ENCODE measurements at places on chromosomes 11 and 22.

DNA sequence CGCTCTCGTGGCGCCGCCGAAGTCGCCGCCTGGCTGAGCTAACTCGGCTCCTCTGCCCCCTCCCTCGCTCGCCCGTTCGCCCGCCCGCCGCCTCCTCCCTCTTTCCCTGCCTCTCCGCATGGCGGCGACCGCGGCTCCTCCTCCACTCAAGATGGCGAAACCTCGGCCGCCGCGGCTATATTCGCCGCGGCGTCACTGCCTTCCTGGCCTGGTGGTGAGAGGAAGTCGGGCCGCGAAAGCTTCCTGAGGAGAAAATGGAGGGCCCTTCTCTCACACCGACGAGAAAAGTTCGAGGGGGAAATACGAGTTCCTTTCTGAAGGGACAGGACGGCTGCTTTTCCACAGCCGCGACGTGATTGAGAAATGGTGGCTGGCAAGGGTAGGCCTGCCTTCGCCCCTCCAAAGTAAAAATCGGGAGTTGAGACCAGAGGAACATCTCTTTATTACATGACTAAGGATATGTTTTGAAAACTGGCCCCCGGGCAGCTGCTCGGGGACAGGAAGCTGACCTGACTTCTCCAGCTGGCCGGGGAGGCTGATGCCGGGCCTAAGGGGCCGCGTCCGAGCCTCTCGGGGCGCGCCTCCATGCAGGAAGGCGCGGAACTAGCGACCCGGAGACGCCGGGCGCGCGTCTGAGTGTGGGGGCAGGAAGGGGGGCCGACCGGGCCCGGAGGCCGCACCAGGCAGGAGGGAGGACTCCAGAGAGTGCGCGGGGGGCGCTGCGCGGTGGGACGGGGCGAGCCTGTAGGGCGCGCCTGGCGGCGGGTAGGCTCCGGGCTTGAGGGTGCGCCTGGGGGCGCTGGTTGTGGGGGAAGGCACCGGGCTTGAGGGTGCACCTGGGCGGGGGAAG lies at the start of gene DDX6:
Gene DDX6 (minus strand): TSS at position 54 of the 850 bp plus-strand sequence. CDS start 4,913 bp downstream, outside the sequence.
- peak; percentile 81 for DNase-seq

- no peak for DNase-seq
These were observed 2.5 kb upstream of the SORL1 start for GRCh38 chr11:121449626-121450025.

- no peak for DNase-seq
These were observed 42.3 kb downstream of the SPATA19 start for GRCh38 chr11:133803026-133803425.

DNA sequence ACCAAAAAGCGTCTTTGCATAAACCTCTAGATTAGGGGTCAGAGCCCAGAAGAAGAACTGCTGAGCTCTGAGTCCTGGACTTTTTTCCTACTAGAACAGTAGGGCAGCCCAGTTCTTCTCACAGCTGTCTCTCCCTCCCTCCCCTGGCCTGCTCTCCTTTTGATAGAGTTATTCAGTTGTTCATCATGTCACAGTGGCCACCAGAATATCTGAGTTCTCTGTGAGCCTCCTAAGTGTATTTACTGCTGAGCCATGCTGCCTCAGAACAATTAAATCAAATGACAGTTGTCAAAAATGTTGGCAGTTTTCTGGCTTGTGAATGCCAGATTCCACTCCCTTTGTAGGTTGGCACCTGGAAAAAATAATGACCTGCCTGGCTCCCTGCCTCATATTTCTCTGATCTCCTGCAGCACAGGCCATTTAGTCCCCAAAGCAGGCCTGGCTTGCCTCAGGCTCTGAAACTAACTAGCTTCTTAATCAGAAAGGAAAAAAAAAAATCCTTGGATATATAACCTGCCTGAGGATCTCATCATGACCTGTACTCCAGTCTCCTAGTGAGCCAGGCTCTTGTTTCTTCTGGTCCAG lies 377.4 kb upstream of the LARGE1 start:
- DNase-seq, result no peak

GRCh38 chr11:10660323-10660722 lies 33.2 kb downstream of the IRAG1 start:
- DNase-seq, result no peak

DNA sequence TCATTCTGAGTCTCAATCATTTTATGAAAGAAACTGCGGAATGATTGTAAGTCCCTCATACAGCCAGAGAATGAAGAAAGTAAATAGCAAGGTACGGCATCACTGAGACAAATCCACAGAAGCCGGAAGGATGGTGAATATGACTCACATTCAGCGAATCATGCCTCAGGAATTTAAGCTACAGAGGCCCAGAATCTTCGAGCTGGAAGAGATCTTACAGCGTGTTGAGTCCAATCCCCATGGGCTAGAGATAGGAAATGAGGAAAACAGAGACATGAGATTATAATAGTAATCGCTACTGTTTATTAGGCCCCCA lies 173.2 kb downstream of the KIF18A start:
- DNase-seq, result no peak

DNA sequence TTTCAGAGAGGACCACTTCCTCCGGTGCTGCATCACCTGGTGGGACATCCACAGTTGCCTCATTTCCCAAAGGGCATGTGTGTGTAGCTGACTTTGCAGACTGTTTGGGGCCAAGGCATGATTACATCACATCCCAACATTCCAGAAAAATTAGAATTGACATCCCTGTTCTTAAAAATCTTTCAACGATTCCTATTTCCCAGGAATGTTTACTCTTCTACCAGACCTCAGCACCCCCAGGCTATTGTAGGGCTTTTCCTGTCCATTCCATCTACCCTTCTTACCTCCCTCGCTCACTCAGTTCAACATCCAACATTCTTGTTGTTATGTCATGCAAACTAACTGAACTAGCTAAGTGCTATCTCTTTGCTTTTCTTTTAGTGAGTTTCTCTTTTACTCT lies 37.3 kb downstream of the PIWIL4 start:
- no peak for DNase-seq

GRCh38 chr22:38243007-38243765 lies 29.6 kb downstream of the TMEM184B start:
- DNase-seq, result peak; percentile 62

DNA sequence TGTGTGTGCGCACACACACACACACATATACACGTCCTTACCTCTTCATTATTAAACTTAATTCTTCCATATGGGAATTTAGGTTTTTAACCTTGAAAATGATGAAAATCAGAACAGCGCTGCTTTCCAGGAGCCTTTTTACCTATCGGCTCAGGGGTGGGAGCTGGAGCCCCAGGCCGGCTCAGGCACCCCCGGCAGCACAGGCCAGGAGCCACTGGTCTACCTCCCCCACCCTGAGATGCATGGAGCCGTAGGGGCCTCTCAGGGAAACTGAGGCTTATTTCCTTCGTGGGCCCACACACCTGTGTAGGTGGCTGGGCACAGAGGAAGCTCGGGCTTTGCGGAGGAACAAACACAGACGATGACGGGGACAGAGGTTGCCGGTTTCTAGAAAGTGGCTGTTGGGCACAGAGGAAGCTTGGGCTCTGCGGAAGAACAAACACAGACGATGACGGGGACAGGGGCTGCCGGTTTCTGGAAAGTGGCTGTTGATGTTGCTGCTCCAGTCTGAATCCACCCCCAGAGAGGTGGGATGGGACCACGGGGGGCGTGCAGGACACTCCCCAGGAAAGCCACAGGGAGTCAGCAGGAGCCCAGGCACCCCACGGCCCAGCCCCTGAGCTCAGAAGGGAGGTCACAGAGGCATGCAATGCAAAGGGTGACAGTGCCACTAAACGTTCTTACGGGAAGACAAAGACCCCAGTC lies 149.4 kb downstream of the BRD1 start:
- DNase-seq, result no peak

DNA sequence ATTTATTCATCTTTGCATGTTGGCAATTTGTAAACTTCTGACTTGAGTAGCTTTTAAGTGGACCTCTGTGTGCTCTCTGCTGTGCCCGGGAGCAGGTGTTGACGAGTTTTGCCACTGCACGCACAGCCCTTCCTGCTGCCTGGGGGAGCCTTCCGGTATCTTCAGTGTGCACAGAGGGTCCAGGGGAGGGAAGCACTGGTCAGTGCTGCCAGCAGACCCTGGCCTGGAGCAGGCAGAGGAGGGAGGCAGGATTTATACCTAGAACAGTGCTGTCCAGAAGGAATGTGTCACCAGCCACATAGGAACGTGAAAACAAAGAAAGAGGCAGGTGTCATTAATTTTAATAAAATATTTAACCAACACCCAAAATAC lies 403.6 kb downstream of the TBC1D22A start:
- DNase-seq, result no peak

- DNase-seq, result no peak
These were observed 3.1 kb upstream of the TNNT3 start for GRCh38 chr11:1916132-1916985.

- DNase-seq, result peak; percentile 22
These were observed 21.9 kb downstream of the SUN2 start for GRCh38 chr22:38733724-38734381.

DNA sequence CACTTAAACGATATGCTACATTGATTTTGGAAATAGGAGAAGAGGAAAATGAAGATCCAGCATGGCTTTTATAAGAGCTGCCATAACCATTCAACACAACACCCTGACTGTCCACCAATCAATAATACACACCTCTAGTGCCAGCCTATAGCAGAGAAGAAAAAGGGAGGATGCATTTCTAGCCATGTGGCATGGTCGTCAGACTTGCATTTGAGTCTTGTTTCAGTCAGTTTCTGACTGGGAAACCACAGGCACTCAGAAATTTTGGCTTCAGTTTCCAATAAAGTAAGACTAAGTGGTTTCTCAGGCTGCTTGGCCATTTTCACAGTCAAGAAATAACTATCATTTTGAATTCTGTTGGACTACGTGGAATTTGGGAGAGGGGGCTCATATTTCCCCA lies 523.5 kb upstream of the LRRC4C start:
- DNase-seq, result no peak

GRCh38 chr11:102469196-102469821 lies 16.7 kb upstream of the TMEM123 start:
- no peak for DNase-seq

- DNase-seq, result no peak
These were observed 29.4 kb upstream of the NAV2 start for GRCh38 chr11:19683141-19683805.

- no peak for DNase-seq
These were observed 31.0 kb downstream of the SLC22A6 start for GRCh38 chr11:62953811-62954210.

GRCh38 chr22:17319546-17319945 lies 49.7 kb upstream of the CECR2 start:
- no peak for DNase-seq

DNA sequence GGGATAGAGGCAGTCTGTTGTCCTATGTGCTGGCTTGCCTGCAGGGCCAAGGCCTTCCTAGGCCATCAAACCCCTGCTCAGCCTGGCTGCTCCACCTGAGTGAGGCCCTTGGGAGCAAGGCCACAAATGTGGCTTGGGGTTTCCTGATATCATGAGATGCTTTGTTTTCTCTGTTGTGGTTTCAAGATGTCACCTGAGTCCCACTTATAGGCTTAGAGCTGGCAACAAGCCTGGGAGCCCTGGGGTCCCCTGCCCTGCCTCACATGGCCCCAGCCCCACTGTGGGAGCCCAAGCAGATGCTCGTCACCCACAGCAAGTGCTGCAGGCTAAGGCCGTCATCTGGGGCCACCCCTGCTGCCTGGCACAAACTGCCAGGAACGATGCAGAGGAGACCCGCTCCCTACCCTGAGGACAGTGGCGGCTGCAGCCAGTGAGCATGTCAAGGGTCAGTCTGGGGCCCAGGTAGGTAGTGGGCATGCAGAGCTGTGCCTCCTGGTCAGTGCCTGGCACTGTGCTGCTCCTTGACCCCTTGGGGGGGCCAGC lies 75.4 kb upstream of the KCNQ1OT1 start:
- DNase-seq, result no peak

DNA sequence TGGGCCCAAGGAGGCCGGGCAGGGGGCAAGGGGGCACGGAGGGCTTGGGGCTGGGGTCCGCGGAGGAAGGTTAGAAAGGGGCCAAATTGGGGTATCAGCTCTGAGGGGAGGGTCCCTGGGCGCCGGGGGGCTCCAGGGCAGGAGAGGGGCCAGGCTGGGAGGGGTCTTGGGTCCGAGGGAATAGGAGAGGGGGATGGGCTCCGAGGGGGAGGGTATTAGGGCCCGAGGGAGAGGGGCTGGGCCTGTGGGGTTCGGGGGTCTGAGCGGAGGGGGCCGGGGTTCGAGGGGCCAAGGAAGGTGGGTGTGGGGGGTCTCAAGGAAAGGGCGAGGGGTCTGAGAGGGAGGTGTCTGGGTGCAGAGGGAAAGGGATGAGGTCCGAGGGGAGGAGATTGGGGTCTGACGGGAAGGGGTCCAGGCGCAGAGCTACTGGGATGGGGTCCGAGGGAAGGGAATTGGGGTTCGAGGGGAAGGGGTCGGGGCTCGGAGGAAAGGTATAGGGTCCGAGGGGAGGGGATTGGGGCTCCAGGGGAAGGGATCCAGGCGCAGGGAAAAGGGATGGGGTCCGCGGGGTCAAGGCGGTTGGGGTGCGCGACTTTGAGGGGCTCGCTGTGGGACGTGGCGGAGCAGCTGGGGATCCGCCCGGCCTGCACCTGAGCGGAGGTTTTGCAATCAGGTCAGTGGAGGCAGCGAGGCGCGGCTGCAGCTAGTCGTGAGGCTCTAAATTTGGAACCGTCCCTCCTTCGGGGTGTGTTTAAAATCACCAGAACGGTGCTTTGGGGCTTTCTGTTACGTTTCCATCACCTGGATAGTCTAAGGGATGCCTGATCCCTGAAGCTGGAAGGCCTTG lies 728 bp downstream of the CTTN start:
- DNase-seq, result no peak

- no peak for DNase-seq
These were observed 38.5 kb downstream of the SIK3 start for GRCh38 chr11:117059611-117060148.

- no peak for DNase-seq
These were observed 781 bp upstream of the TEF start for GRCh38 chr22:41380993-41381328.

DNA sequence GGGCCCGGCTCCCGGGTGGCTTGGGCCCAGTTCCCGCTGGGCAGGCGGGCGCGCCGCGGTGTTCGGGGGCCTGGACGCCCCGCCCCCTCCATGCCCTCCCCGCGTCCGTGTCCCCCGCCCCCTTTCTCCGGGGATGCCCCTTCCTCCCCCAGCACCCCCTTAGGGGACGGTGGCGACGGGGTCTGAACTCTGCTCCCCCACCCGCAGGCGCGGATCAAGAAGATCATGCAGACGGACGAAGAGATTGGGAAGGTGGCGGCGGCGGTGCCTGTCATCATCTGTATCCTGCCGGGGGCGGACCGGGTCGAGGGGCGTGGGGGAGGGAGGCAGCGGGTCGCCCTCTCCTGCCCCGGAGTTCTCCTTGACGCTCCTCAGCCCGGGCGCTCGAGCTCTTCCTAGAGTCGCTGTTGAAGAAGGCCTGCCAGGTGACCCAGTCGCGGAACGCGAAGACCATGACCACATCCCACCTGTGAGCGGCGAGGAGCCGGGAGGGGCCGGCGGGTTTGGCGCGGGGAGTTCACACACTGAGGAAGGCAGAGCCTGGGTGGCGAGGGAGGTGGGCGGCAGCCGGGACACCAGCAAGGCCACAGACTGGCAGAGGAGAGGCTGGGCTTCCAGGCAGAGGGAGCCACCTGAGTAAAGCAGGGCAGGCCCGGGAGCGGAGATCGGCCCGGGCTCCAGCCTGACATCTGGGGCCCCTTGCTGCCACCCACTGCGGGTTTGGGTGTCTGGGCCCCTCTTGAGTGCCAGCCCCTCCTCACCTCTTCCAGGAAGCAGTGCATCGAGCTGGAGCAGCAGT lies 546 bp downstream of the DRAP1 start:
- no peak for DNase-seq

GRCh38 chr11:34114471-34114870 lies 9.0 kb downstream of the NAT10 start:
- no peak for DNase-seq

All from NCI-H1436 (cell line).